ENCODE measurements at places on chromosomes 7 and 10. TPM values are rescaled to one million over a fixed set of nuclear protein-coding genes. Genes with fewer than 3 reads are reported as not detected.

DNA sequence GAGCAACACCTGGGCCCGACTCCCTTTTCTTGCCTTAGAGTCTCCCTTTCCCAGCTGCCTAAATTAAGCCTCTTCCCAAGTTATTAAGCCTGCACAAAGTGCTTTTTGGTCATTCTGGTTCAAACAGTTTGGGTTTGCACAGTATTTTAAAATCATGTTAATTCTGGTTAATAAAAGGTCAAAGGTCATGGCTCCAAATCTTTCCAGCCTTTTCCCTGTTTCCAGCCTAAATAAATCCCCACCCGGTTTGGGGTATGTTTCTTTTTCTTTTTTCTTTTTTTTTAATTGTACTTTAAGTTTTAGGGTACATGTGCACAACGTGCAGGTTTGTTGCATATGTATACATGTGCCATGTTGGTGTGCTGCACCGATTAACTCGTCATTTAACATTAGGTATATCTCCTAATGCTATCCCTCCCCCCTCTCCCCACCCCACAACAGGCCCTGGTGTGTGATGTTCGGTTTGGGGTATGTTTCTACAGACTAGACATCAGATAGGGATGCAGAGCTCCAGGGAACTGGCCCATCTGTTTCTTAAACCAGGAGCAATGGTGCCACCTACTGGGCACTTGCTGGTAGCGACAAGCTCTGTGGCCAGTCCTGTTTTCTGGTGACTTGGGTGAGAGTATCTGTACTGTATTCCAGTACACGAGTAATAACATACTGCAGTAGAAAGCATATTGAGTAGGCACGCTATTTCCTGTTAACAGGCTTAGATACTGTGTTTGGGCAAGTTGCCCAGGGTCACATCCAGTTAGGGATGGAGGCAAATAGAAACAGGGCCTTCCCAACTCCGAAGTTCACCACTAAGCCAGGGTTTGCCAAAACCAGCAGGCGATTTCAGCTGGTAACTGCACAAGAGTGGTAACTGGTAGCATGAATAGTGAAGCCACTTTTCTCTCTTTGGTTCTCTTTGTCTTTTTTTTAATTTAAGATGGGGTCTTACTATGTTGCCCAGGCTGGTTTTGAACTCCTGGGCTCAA, 60.6 kb upstream of the TRIM8 start:
- H3K27ac ChIP-seq: no peak overlapping the region
- no peaks in the 10 kb centered on the region for H3K36me3 ChIP-seq
- peak; percentile 91 for DNase-seq
- H3K4me1 ChIP-seq: peaks cover 21% of the 10 kb centered on the region
- H3K4me3 ChIP-seq: no peak overlapping the region

DNA sequence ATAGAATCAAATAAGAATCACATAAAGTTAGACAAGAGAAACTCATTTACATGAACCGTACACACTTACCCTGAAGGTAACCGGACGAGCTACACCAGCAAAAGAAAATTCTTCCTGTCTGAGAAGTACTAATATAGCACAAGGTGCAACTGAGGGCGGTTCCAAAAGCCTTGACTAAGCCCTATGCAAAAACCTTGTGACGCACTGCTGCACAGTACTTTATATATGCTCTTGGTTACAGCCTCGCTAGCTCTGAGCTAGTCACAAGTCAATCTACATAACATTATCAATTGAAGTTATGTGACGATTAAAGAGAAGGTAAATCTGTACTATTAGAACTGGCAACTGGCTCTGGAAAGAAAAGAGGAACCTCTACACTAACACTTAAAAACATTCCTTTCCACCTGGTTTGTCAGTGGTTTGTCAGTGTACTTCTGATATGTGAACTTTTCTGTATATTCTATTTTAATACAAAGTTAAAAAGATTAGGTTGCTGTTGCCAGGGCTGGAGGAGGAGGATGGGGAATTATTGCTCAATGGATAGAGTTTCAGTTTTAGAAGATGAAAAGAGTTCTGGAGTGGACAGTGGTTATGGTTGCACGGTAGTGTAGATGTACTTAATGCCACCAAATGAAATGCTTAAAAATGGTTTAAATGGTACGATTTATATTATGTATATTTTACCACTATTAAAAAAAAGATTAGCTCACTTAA, 21.6 kb downstream of the NT5C3A start:
- peaks cover 9% of the 10 kb centered on the region for H3K4me1 ChIP-seq
- H3K4me3 ChIP-seq: no peak overlapping the region
- no peaks in the 10 kb centered on the region for H3K27me3 ChIP-seq

DNA sequence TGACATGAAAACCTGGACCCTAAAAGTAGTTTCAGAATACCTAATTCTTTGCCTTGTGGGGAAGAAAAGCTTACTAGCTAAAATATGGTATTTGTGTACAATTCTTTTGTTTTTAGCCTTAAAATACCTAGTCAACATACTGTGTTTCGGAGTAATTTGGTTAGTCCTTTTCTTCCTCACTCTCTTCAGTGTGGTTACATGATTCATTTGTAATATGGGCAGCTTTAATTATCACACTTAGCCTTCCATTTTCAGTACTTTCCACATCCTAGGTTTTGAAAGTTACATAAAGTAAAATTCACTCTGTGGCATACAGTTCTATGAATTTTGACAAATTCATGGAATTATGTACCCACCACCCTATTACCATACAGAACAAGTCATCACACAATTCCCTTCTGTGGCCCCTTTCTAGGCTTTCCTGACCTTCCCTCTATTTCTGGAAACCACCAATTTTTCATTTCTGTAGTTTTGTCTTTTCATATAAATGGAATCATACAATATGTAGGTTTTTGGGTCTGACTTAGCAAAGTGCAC, 96.2 kb downstream of the EMX2 start:
- no peaks in the 10 kb centered on the region for H3K4me1 ChIP-seq
- no peak overlapping the region for H3K4me3 ChIP-seq
- DNase-seq: no peak
- H3K27me3 ChIP-seq: no peaks in the 10 kb centered on the region
- H3K36me3 ChIP-seq: no peaks in the 10 kb centered on the region

DNA sequence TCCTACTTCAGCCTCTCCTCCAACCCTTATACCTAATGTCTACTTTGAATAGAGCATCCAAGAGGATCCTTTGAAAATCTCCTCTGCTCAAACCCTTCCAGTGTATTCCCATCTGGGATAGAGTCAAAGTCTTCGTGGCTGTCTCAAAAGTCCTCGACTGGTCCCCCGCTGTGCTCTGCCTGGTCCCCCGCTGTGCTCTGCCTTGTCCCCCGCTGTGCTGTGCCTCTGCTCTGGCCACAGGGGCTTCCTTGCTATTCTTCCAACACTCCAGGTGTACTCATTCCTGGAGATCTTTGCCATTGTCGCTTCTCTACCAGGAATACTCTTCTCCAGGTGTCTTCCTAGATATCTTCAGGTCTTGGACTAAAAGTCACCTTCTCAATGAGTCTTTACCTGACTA, 36.1 kb upstream of the COMMD3 start:
- no peaks in the 10 kb centered on the region for H3K36me3 ChIP-seq
- H3K4me1 ChIP-seq: no peaks in the 10 kb centered on the region
- no peak for DNase-seq
- peaks cover 1% of the 10 kb centered on the region for H3K27me3 ChIP-seq
- H3K27ac ChIP-seq: no peak overlapping the region

GRCh38 chr7:91892099-91892705, 11.7 kb upstream of the MTERF1 start:
- no peaks in the 10 kb centered on the region for H3K4me1 ChIP-seq
- H3K27me3 ChIP-seq: no peaks in the 10 kb centered on the region
- no peaks in the 10 kb centered on the region for H3K36me3 ChIP-seq
- no peak overlapping the region for H3K27ac ChIP-seq
- H3K4me3 ChIP-seq: no peak overlapping the region

DNA sequence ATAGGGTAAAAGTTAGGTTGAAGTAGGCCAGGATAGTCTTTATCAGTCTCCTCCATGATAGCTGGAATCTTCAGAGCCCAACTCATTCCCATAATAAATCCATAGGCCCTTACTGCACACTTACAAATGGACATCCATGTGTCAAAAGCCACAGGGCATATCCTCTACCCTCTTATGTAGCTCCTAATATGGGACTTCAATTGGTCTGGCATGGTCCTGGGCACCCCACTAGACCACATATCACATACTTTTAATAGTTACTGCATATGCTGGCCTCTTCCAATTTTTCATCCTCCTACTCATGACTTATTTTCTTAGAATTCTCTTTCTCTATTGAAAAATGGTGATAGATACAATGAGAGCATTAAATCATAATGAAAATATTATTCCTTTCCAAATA, 169.3 kb downstream of the MAGI2 start:
- peak overlapping the region; percentile 58 for H3K27ac ChIP-seq
- H3K27me3 ChIP-seq: no peaks in the 10 kb centered on the region
- peaks cover 11% of the 10 kb centered on the region for H3K4me1 ChIP-seq
- H3K36me3 ChIP-seq: no peaks in the 10 kb centered on the region
- DNase-seq: peak; percentile 63

DNA sequence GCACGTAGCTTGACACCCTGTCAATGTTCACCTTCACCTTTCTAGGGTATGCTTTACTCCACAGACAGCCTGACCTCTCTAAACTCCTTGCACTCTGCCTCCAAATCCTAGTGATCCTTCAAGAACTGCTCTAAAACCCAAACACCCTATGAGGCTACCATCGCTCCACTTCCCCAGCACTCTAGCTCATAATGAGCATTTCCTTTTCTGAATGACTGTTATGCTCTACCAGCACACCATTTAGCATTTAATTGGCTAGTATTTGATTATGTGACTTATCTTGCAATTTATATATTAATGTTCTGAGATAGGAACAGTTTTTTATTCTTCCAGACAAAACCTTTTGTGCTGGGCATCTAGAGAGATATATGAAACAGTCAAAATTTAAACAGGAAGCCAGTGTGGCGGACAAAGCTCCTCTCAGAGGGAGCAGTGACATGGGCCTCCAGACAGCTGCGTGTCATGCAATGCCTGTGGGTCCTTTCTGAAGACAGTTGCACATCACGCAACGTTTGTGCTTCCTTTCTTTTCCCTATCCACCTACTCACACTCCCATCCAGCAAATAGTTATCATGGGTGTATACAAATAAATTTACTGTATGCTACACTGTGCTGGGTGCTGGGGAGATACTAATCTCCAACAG, 86.3 kb downstream of the ALOX5 start:
- H3K36me3 ChIP-seq: peaks cover 7% of the 10 kb centered on the region
- H3K27ac ChIP-seq: no peak overlapping the region
- H3K27me3 ChIP-seq: no peaks in the 10 kb centered on the region
- H3K4me1 ChIP-seq: no peaks in the 10 kb centered on the region

GRCh38 chr7:18497800-18498199, 2.3 kb downstream of the HDAC9 start:
- no peaks in the 10 kb centered on the region for H3K27me3 ChIP-seq
- H3K36me3 ChIP-seq: no peaks in the 10 kb centered on the region
- no peak overlapping the region for H3K27ac ChIP-seq
- DNase-seq: no peak
- H3K4me3 ChIP-seq: no peak overlapping the region
- H3K4me1 ChIP-seq: no peaks in the 10 kb centered on the region

DNA sequence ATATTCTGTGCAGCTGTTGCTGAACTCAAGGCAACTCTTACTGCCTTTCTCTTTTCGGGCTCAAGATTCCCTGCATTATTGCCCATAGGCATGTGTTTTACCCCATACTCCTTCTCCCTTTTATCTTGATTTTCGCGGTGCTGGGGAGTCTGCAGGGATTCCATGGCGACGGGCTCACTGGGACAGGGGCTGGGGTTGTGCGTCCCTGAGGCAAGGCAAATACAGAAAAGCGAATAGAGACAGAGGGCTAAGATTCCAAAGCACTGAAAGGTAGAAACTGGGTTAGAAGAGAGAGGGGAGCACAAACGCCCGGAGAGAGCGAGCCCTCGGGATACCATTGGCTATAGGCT, 519 bp upstream of the RPP38 start:
- no peaks in the 10 kb centered on the region for H3K4me1 ChIP-seq
- no peak for DNase-seq
- H3K36me3 ChIP-seq: 0 out of 2 replicates have a peak, but pooled peaks cover 2% of the 10 kb centered on the region
- H3K4me3 ChIP-seq: peak overlapping the region; percentile 70
- no peak overlapping the region for H3K27ac ChIP-seq

DNA sequence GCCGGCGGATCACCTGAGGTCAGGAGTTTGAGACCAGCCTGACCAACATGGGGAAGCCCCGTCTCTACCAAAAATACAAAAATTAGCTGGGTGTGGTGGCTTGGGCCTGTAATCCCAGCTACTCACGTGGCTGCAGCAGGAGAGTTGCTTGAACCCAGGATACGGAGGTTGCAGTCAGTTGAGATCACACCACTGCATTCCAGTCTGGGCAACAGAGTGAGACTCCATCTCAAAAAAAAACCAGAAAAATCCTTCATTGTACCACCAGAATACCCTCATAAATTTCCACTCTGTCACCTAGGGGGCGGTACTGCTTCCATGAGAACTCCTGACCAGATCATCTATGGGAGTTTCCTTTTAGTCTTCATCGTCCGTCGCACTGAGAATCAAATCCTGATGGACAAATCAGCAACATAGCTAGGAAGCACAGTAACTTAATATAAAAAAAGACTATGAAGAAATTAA, 225.8 kb upstream of the KLF14 start:
- H3K36me3 ChIP-seq: no peaks in the 10 kb centered on the region
- H3K27me3 ChIP-seq: no peaks in the 10 kb centered on the region
- peak; percentile 85 for DNase-seq
- H3K4me1 ChIP-seq: peaks cover 28% of the 10 kb centered on the region
- peak overlapping the region; percentile 98 for H3K27ac ChIP-seq
- peak overlapping the region; percentile 1 for H3K4me3 ChIP-seq

- no peaks in the 10 kb centered on the region for H3K36me3 ChIP-seq
- peaks cover 30% of the 10 kb centered on the region for H3K4me1 ChIP-seq
- H3K27me3 ChIP-seq: no peaks in the 10 kb centered on the region
- peak overlapping the region; percentile 59 for H3K27ac ChIP-seq
These were observed 48.8 kb upstream of the SMNDC1 start for GRCh38 chr10:110353244-110354119.

DNA sequence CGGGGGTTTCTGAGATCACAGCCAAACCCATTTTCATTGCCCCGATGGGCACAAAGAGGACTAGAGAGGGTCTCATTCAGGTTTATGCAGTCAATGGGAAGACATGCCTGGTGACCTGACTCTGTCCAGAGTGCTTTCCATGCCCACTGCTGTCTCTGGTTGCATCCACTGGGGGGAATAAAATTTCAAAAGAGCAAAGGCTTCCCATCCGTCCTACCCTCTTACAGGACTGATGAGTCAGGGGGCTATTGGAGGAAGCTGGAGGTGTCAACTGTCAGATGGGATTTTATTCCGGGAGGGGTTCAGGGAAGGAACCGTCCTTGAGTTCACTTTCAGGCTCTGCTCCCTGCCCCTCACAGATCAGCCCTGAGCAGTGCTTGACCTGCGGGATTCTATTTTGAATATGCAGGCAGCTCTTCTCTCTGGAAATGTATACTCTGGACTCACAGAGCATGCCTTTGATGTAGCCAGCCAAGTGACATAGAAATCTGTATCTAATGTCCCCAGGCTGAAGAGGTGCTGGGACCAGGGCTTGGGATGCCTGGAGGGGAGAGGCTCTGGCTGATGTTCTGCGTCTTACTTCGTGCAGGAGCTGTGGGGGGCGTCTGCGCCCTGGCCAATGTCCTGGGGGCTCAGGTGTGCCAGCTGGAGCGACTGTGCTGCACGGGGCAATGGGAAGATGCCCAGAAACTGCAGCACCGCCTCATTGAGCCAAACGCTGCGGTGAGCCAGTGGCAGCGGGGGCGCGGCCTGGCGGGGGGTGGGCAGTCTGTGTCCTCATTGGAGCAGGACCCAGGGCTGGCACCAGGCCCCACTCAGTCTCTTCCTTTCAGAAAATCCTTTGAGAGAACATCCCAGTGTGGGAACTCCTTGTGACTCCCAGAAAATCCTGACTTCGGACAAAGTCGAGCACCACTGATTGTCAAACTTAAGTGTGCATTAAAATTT, 12.0 kb downstream of the C10orf62 start:
- no peak overlapping the region for H3K27ac ChIP-seq
- H3K4me3 ChIP-seq: no peak overlapping the region
- no peak for DNase-seq
- no peaks in the 10 kb centered on the region for H3K27me3 ChIP-seq

Gene RTKN2
- 0.75 TPM for polyA plus RNA-seq

Gene MCM7
- 104 TPM for polyA plus RNA-seq

Gene ELFN1
- 7.8 TPM for polyA plus RNA-seq

Gene PNLIPRP3
- not detected for polyA plus RNA-seq

All from IMR-90 (cell line).